Activated effector memory CD4-positive, alpha-beta T cell treated with anti-CD3 and anti-CD28 coated beads, Interleukin-2, amount 50 U/mL, for 16 hours (primary cell): ENCODE measurements at places on chromosomes 2 and 18.

- no peak for DNase-seq
Measured at GRCh38 chr2:203898657-203899056, 31.1 kb downstream of the CTLA4 start.

DNA sequence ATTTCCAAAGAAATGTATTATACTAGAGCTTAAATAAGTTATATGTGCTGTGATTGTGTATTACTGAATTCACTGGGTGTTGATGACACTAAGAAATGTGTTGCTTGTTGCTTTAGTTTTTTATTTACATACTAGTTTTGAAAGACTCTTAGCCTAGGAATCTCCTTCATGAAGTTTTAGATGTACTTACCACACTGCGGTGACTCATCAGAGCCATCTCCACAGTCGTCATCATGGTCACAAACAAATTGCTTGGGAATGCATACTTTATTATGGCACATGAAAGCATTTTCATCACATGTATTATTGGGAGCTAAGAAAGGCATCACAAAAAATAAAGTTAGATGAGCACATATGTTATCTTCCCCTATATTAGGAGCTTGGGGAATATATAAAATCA lies 1624.2 kb downstream of the LRP1B start:
- no peak for DNase-seq

- no peak for DNase-seq
Measured at GRCh38 chr2:140205093-140205492, 1424.9 kb upstream of the NXPH2 start.

- DNase-seq = no peak
Measured at GRCh38 chr18:45825258-45826044, at the start of gene SIGLEC15. Gene SIGLEC15 (plus strand): TSS chr18:45825675. CDS start chr18:45825729, 54 bp downstream.

DNA sequence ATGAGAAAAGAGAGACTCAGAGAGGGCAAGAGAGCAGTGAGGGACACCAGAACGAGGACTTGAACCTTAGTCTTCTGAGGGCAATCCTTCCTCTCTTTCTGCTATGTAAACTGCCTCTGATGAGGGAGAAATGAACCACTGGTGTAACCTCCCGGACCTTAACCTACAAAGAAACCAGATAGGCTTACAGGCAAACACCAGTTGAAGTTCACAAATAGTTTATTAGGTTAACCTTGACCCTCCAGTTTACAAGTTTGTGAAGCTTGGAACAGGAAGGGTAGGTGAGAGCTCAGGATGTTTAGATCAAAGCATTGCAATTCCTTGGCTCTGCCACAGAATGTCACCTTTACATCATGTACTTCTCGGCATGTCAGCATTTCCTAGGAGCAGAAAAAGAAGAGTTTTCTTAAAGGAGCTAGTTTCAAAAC lies 486.4 kb upstream of the SPRED2 start:
- no peak for DNase-seq

DNA sequence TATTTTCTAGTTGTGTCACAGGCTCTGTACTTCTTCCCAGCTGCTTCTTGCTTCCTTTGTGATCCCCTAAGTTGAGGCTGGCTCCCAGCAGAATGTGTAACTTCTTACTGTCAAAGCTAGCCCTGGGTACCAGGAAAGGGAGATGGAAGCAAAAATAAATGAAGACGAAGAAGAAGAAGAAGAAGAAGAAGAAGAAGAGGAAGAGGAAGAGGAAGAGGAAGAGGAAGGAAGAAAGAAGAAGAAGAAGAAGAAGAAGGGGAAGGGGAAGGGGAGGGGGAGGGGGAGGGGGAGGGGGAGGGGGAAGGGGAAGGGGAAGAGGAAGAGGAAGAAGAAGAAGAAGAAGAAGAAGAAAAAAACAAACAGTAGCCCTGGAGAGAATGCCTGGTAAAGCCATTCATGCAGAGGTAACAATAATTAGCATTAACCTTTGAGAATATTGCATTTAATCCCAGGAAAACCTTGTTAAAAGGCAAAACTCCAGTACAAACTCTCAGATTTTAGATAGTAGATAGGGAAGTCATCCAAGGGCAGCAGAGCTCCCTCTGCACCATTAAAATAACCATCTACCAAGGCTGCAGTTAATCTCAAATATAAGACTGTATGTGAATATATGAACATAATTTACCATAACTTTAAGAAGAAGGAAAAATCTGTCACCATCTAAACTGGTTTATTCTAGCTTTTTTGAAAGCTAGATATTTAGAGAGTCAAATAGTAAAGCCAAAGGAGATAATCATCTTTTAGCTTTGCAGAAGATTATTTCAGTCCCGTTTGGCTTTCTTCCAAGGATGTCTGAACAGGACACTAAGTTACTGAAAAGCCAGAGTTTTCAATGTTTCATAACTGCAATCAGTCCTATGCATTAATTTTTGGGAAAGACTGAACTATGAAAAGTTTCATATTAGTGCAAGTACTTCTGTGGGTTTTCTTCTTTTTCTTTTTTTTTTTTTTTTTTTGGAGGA lies 44.3 kb upstream of the FBXO11 start:
- no peak for DNase-seq

DNA sequence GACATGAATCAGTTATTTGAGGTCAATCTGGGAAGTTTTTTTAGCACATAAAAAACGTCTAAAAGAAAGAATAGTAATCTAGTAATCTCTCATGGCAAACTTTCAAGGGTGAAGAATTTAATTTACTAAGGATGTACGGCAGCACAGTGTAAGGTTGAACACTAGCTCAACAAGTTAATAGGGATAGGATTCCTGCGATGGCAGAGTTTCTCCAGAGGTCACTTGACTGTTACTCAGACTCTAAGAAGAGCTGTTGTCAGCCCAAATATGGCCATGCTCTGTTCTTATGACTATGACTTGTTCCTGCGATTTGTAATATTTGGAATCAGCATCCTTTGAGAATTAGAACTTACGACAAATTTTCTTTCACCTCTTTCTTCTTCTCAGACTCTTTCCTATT lies 553.3 kb upstream of the TNP1 start:
- no peak for DNase-seq

DNA sequence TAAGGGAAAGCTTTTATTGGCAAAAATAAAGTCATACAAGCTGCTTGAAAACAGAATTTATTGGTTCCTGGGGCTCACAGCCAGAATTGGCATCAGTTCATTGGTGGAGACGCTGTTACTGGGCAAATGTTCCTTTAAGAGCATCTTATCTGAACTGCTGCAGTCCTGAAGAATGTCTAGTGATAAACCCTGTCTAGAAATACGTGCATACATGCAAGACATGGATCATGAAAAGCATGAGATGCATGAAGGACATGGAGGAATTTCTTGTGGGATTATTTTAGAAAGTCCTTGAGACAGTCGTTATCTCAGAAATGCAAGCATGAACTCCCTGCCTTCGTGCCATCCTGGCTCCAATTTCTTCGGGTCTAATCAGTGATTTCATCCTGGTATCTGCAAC lies 32.5 kb upstream of the FHOD3 start:
- DNase-seq = no peak

GRCh38 chr2:21451403-21451802 lies 327.6 kb downstream of the TDRD15 start:
- DNase-seq = no peak

- no peak for DNase-seq
Measured at GRCh38 chr2:191713837-191714236, 35.9 kb downstream of the NABP1 start.

- DNase-seq = no peak
Measured at GRCh38 chr2:48423376-48423775, 106.6 kb upstream of the STON1 start.

- DNase-seq = no peak
Measured at GRCh38 chr18:33560686-33561370, 17.2 kb upstream of the ASXL3 start.

DNA sequence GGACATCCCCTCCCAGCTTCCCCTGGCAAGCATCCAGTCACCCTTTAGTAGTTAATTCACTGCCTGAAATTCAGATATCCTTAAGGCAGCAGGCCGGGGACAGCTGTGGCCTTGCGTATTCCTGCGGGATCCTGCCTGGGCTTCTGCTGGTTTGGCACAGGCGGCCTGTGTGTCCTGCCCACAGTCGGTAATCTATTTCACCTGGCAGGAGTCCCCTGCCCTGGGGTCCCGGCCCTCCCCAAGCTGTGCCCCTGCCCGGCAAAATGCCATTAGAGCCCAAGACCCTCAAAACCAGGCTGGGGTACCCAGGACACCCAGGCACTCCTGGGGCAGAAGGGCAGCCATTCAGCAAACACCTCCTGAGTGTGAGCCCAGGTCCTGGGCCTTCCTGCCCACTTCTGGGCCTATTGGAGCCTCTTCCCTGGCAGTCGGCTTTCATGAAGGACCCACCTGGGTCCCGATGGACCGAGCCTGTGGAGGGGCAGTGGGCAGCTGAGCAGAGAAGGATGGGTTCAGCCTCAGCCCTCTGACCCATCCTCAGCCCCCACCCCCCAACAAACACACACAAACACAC lies 11.6 kb downstream of the CROCC2 start:
- peak; percentile 59 for DNase-seq

DNA sequence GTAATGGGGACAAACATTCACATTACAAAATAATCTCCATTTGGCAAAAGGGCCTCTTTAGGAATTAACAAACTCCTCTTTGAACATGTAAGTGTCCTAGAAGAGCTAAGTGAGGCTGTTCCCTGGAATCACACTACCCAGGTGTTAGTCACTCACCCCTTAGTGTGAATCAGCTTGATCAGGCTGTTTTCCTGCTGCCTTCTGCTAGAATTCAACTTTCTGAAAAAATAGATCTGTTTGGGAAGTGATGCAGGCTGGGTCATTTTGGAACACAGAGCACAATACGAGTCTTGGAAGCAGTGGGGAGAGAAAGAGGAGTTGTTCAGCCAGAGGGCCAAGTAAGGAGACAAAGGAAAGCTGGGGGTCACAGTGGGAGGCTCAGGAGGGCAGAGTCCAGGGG lies 40.0 kb downstream of the TTC32 start:
- DNase-seq = no peak

DNA sequence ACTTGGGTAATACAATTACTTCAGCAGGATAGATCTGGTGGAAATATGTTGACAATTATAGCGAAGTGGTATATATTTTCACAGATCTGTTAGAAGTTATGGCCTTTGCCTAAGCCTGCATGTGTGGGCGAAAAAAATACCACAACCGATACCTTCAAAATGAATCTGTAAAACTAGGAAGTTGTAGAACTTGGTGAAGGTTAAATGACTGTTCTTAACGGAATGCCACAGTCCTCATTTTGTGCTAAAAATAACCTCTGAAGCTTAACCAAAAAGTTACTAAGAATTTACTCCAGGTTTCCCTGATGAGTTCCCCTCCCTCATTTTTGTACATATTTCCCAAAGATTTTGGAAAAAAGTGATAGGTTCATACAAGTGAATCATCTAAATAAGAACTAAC lies 550.7 kb downstream of the THSD7B start:
- no peak for DNase-seq

DNA sequence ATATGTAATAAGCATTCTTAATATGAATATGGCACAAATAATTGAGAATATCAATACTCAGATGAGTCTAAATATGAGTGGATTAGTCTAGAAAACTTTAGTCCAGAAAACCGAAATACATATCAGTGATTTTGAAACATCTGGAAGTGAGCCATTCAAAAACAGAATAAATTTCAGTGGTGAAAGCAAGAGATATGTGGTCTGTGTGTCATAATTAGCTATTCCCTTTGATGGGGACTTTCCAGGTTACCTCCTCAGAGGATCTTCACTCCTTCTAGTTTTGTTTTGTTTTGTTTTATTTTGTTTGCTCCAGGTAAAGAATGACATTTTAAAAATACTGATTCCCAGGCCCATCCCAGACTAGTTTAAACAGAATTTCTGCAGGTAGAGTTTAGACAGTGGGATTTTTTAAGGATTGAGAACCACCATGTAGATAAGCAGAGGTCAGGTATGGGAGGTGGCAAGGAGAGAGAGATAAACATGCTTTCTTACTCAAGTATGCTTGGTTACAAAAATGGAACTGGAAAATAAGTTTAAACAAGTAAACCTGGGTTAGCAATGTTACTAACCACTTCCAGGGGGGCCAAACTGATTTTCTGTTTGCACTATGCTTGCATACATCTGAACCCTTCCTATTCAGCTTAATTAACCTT lies 70.7 kb downstream of the NABP1 start:
- DNase-seq = no peak

DNA sequence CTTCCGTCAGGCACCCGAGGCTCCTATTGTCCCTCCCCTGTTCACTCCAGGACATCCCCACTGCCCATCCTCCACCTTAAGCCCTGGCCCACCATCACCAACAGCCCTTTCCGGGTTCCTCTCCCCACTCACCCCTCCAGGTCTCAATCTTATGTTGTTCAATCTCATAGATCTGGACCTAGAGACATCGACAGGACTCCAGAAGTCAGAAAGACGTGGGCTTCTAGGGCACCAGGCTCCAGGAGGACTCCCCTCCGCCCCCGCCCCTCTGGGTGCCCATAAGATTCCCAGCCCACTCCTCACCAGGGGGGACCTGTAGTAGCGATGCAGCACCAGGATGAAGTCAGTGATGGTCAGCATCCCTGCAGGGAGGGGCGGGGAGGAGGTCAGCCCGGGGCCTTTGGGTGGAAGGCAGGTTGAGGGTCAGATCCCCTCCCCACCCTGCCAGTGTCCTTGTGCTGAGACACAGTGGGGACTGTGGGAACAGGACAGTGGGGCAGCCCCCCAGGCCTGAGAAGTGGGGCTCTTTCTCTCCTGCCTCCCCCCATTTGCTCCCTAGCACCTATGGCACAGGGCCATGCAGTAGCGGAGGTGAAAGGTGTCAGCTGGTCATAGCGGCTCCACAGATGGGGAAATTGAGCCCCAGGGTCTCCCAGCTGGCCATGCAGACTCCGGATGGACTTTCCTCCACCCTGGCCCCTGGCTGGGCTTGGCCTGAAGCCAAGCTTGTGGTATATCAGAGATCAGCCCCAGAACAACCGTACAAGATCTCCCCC lies 3.7 kb downstream of the PRKAG3 start:
- DNase-seq = no peak

DNA sequence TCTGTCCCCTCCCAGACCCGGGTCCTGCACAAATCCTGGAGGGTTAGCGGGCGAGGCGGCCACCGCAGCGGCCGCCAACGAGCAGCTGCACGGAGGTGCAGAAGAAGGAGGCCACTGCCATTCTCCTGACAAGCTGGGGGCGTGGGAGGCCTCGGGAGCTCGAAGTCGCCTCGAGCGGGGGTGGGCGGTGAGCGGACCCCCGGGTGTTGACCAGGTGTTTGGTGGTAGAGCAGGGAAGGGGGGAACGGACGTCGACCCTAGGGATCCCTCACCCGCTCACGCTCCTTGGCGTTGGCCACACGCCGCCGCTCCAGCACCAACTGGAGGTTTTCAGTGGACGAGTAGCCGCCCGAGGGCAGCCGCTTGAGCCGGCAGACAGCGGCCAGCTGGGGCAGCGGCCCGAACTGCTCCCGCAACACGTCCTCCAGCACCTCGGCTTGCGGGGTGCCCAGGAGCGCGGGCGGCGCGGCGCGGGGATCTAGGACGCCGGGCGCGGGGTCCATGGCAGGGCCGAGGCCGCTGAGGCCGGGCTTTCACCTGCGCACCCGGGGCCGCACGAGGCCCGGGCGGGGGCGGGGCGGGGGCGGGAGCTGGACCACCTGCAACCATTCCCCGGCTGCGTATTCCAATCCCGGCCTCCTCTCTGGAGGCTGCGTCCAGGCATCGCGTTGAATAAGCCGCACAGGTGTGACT lies at the start of gene FIGLA:
Gene FIGLA, minus strand, starts transcription at position 508 of the 693 bp plus-strand sequence. Its CDS starts 5 bp downstream, at position 503.
- no peak for DNase-seq
